ENCODE measurements at places on chromosomes 6 and 20.
A peak's percentile ranks its signal among the peaks of the same experiment; 100 is the strongest.

DNA sequence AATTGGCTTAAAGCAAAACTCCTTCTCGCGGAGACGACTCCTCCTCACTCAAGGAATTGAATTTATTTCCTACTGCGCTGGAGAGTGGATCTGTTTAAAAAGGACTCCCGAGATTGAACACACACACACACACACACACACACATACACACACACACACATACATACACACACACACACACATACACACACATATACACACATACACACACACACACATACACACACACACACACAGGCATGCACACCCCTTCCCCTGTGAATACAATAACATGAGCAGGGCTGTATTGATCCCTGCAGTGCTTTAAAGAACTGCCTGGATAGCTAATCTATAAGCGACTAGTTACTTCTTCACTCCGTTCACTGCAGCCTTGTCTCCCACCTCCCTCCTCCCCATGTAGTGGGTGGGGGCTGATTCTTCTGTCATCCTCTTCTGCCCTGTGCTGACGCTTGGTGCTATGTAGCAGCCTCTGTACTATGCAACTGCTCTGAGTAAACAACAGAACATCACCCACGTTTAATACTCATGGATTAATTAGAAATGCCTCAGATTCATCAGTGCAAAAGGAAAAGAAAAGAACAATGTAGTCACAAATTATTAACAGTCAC lies 549.0 kb downstream of the CDH26 start:
- DNase-seq, result no peak

DNA sequence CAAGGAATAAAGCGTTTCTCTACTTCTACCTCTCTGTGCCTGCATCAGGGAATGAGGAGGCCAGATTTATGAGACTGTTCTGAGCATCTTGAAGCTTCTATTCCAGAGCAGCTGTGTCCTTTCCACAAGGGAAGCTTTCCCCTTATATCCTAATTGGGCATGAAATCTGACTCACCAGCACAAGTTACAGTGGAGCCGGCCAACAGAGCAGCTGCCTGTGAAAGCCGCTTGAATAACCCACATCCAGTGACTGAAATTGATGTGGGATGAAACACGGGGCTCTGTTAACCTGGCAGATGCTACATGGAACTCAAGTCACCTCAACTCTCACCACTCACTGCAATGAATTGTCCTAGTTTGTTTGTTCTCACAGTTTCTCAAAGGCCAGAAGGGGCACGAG lies 400.3 kb downstream of the TFAP2A start:
- DNase-seq, result peak; percentile 2

GRCh38 chr6:168961264-168961656 lies 292.4 kb downstream of the THBS2 start:
- no peak for DNase-seq

DNA sequence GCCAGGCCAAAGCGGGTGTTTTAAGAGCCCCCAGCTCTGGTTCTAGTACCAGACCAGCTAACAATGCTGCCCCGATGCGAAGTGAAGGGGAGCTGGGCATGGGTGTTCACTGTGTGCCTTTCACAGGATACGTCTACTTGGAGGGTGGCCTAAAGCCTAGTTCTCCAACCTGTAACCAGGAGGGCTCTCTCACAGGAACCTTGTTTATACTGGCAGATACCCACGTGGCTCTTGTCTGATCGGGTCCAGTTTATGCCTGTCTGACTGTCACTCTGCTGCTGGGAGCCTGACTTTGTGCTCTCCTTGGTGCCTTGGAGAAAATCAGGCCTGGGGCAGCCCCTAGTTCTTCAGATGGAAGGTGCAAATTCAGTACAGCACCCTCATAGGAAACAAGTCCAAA lies 60.2 kb upstream of the RNF144B start:
- no peak for DNase-seq

DNA sequence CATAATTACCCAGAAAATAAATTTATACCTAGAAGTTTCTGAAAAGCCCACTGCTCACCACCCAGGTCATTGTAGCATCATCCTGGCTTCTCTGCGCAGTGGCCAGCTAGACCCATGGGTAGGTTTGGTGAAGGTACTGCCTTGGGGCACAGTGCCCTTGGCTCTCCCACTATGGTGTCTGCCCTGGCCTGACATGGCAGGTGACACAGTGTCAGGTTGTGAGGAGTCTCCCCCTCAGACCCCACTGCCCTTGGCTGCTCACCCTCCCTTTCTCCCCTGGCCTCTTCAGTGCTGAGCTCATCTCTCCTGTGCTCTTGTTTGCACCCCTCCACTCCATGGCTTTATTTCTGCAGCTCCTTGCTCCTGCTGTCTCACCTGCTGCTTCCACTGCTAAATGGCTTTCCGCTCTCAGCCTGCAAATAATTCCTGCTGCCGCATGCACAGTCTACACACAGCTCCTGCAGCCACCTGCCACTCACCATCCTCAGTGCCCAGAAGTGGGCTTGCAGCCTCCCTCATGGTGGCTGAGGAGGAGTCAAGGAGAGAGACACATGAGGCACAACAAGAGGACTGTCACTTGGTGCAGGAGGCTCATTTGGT lies 313.4 kb upstream of the MOCS1 start:
- no peak for DNase-seq

DNA sequence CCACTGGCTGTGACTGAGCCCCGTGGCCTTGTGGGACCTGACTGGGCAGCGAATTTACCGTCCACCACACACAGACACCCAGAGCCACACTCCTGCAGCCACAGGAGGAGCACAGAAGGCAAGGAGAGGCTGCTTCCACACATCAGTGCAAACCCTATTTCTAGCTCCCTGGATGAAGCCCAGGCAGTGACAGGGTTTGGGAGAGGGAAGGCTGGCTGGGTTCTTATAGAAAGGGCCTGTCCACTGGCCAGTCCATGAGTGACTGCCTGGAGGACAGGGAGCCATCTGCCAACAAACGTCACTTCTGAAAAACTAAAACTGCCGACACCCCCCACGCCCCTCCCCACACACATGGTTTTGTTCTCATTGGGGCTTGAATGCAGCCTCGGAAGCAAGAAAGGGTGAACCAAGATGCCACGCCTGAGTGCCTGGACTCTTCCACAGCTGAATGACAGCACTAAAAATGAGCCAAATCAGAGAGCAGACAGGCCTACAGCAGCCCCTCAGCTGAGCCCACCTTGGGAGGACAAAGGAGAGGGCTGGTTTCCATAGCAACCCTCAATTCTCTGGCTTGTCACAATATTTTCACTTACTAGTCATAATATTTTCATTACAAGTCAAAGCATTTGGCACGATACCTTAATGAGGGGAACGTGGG lies 38.4 kb downstream of the RRBP1 start:
- no peak for DNase-seq

- DNase-seq, result no peak
Observed at GRCh38 chr6:21845439-21846140, 252.0 kb downstream of the SOX4 start.

DNA sequence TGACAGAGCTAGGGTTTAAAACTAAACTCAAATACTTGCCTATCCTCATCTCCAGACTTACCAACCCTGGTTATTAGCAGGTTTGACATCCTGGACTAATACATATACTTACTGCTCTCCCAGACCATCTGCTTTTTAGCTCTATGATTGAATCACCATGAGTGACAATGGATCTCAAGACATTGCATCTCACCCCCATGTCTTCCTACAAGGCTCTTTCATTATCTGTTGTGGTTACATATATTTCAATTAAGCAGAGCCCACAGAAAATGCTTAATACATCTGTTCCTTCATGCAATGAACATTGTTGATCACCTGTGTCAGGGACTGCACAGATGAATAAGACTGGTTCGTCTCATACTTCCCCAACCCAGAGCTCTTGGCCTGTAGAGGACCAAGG lies 19.4 kb downstream of the SAMD3 start:
- no peak for DNase-seq

GRCh38 chr20:43781215-43781614 lies 54.4 kb upstream of the GTSF1L start:
- DNase-seq, result no peak

DNA sequence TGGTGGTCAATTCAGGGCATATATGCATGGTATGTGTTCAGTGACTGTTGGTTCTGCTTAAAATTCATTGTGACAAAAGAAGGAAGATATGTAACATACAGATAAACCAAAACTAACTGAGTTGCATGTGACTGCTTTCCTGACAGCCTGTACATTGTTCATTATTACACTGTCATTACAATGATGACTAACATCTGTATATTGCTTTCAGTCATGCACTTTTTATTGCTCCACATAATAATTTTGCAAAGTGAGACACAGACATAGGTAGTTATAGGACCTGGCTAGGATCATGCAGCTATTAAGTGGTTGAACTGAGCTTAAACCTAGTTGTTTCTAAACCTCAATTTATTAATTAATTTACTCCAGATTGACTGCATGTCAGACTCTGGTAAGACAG lies 703.2 kb downstream of the HDGFL1 start:
- DNase-seq, result no peak

DNA sequence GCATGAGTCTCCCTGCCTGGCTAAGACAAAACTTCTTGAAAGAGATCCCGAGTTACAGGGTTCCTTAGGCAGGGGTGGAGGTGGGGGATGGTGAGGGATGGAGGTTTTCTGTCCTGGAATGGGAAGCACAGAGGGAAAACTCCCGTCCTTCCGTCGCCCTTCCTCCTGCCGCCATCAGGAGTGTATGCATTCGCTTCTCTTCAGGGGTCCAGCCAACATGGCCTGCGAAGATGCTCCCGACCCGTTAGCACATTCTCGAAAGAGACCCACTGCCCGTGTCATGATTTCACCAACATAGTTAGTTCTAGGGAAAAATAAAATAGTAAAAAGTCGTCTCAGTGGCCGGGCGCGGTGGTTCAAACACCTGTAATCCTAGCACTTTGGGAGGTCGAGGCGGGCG lies 37.1 kb downstream of the KIF25 start:
- no peak for DNase-seq

- peak; percentile 58 for DNase-seq
Observed at GRCh38 chr6:29847871-29848630, 20.4 kb downstream of the HLA-G start.

Data from RKO (cell line).